CD4-positive, CD25-positive, alpha-beta regulatory T cell (primary cell): ENCODE measurements at places on chromosomes 2 and 18.

GRCh38 chr2:68855550-68855949 lies 15.6 kb downstream of the BMP10 start:
- no peak for DNase-seq

GRCh38 chr2:232588680-232589585 lies 38.4 kb downstream of the EIF4E2 start:
- DNase-seq, result no peak

DNA sequence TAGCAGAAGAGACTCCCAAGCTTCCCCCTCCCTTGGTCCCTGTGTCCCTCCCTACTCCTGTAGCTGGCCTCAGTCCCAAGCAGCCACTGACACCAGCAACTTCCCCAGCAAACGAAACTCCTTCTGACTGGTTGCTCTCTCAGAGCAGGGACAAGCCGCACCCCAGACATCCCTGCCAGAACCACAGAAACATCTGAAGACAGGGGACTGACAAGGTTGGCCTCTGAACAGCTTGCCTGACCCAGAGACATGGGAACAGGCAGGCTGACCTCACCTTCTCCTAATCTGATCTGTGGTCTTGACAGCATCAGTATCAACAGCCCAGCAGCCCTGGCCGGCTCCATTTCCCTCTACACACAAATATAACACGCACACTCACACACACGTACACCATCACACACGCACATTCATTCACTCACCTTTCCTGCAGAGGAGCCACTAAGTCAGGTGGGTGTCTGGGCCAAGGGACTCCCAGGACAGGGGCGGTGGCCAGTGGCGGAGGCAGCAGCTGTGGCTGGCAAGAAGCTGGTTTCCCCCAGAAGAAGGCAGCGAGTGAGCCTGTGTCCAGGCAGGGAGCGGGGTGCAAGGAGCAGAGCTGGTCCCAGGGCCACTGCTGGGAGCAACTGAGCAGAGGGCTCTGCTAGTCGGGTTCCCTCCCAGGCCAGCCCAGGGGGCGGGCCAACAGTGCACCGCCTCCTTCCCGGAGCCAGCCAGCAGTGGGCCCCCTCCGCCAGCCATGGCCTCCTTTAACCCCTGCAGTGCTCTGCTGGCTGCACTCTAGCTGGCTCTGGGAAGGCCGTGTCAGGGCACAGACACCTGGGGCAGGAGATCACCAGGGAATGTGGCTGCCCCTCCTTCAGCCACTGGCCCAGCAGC lies 59.1 kb downstream of the TNS1 start:
- peak; percentile 44 for DNase-seq

DNA sequence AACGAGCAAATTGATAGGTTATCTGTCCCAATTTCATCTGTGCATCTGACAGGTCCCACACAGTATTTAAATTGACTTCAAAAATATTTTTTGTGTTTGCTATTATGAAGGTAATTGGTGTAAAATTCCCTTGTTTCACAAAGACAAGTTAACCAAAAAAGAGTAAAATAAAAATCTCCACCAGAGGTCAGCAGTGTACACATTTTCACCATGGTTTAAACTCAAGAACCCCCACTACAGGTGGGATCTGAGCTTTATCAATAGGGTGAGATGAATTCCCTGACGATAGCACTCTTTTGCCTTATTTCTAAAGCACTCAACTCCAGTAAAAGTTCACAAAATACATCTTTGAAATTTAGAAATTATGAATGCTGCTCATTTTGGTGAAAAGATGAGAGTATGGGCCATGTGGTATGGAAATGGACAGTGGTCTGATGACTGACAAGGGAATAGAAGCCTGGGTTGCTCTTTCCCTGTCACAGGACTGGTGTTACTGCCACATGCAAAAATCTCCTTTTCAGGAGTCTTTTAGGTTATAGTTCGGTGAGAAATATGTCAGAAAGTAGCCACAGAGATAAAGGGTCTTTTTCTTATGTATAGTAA lies 68.0 kb downstream of the SERPINB8 start:
- peak; percentile 32 for DNase-seq
